Common myeloid progenitor, CD34-positive (primary cell): ENCODE measurements at places on chromosomes 7 and 10.
A peak's percentile ranks its signal among the peaks of the same experiment; 100 is the strongest.

DNA sequence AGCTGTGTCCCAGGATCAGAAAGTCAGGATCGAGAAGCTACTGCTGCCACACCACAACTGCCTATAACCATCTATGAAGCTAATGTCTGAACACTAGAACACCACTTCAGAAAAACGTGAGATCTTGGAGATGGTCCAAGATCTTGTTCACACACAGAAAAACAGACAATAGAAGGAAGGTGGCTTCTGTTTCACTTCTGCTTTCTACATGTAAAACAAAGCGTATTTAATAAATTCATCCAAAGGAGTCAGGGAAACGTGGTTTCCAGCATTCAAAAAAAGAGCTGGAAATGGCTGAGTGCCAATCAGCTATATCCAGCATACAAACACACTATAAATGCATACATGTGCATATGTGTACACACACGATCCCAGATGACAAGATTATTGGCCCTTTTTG is 70.2 kb upstream of the CCDC71L start:
- peak; percentile 67 for DNase-seq

GRCh38 chr10:25756784-25757183 is 177.2 kb upstream of the MYO3A start:
- DNase-seq = no peak

GRCh38 chr10:5794236-5794635 is 19.0 kb downstream of the GDI2 start:
- no peak for DNase-seq

DNA sequence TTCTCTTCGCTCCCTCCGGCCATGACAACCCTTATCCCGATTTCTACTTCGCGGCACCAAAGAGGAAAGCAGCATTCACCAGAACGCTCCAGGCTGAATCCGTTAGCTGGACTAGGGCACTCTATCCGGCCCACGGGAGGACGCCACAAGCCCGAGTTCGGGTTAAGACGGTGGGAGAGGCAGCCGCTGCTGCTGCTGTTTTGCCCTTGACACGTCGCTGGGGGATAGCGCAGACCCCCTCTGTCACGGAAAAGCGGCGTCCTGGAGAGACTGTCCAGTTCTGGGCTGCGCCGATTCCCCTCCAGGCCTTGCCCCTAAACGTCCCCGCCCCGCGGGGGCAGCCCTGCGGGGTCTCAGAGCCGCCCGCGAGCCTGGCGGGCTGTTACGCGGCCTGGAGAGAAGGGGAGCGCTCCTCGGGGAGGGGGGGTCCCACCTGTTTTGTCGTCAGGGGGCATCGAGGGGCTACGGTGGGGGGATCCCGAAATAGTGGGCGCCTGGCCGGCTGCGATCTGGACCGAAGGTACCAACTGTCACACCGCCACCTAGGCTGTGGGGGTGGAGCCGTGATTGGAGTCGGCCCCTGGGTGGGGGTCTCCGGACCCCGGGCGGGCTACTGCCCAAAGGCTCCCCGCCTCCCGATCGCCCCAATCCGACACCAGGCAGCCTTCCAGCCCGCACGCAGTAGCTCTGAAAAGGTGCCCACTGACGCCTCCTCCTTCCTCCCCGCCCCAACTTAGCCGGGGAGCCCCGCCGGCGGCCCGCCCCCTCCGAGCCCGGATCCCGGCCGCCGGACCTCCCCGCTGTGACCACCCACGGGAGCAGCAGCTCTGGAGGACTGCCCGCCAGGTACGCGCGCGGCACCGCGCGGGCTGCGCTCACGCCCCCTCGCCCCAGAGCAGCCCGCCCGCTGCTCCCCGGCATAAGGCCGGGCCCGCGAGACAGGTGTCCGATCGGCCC is 772 bp downstream of the SGMS1 start:
- peak; percentile 35 for DNase-seq

GRCh38 chr10:113108948-113109347 is 158.9 kb downstream of the TCF7L2 start:
- no peak for DNase-seq

DNA sequence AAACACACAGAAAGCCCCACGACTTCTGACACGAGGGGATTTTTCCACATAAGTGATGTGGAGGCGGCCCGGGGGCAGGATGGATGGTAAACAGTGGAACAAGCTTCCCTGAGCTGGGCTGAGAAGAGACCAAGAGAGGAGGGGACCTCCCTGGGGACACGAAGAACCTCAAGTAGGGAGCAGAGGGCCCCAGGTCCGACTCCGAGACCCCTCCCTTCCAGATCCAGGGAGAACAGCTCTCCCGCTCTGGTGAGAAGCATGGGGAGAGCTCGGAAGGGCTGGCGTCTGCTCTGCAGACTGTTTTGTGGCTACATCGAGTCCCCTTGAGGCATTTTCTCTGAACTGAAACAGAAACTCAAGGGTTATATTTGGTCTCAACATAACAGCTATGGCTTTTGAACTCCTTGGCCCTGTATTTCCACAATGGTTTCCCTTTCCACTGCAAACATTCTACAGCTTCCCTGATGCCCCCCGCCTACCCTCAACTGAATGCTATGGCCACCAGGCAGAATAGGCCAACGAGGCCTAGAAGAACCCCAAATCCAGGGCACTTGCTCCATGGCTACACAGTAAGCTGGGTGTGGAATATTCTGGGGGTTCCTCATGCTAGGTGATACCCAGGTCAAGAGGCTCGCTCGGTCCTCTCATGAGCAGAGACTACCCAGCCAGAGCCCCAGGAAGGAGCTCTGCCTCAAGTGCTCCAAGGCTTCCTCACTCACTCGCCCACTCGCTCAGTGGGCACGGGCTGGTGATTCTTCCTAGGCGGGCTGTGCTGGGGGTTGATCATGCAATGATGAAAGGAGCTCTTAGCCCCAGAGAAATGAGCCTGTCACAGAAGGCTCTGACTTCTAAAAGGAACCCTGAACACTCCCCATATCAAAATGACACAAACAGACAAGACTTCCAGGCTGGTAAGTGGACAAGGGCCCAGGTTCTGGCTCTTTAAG is 47.5 kb downstream of the FAM53B start:
- no peak for DNase-seq

- DNase-seq = no peak
Observed at GRCh38 chr7:116783666-116784318, 78.6 kb upstream of the CAPZA2 start.

DNA sequence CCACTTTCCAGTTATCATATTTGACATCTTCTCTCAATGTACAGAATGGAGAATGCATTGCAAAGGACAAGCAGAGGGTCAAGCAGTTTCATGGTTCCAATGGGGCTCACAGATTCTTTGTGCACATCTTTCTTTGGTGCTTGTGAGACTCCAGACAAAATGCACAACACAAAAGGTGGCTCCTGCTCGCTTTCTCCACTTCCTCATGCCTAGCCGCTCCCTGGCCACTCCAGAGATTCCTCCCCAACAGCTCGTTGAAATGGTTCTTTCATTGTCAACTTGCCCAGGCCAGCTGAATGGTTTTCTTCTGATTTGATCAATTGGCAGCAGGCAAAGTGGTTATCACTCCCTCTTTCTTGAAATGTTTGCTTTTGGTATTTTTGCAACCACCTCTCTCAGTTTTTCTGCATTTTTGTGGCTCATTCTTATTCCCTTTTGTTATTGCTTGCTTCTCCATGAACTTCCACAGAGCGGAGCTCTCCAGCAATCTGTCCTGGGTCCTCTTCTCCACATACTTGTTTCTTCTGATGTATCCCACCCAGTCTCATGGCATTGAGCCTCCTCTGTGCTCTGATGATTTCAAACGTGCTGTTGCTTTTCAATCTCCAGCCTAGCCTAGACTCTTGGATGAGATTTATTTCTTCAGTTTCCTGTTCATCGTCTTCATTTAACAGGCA is 507.8 kb upstream of the MKI67 start:
- DNase-seq = no peak

GRCh38 chr7:106394526-106394925 is 109.7 kb upstream of the NAMPT start:
- DNase-seq = no peak

- DNase-seq = no peak
Observed at GRCh38 chr10:122077311-122077875, 88.4 kb downstream of the TACC2 start.

GRCh38 chr7:66330961-66331360 is 125.8 kb downstream of the TPST1 start:
- no peak for DNase-seq

DNA sequence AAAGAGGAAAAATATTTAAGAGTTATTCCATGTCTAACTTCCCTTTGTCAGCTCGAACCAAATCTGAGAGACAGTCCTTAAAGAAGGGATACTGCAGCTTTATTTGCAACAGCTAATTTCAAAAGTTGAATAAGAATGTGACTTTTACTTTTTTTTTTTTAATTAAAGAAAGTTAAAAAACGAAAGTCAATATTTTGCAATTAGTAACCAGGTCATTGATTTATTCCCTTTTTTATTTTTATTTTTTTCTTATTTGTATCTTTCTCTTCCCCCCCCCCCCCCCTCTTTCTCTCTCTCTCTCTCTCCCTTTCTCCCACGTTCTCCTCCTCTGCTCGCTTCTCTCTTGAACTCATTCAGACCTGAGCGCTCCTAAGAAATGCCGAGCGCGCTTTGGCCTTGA is 209.5 kb downstream of the TCF7L2 start:
- DNase-seq = no peak

DNA sequence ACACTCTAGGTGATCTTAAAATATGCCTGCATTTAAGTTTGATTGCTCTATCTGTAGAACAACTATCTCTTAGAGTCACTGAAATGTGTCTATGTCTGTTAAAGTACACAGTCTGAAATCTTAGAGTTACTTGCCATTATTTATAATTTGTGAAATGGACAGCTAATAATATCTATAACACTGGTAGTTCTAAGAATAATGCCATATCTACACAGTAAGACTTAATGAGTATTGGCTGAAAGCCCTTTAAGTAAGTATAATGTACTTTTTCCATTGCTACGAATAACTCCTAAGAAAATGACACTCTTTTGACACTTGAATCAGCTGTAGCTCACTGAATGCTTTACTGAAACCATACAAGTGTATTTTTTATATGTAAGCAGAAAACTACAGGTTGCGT is 567.4 kb upstream of the PCDH15 start:
- no peak for DNase-seq

- DNase-seq = no peak
Observed at GRCh38 chr7:87767827-87768226, 108.3 kb downstream of the SLC25A40 start.

GRCh38 chr7:50679218-50680007 is 103.3 kb downstream of the GRB10 start:
- DNase-seq = peak; percentile 73

GRCh38 chr10:100828738-100829096 is 83.3 kb downstream of the PAX2 start:
- peak; percentile 46 for DNase-seq

- DNase-seq = peak; percentile 50
Observed at GRCh38 chr10:126903656-126904360, 1.4 kb upstream of the DOCK1 start.

- no peak for DNase-seq
Observed at GRCh38 chr7:27110186-27111031, 7.9 kb upstream of the HOXA2 start.

- DNase-seq = no peak
Observed at GRCh38 chr10:26699631-26700030, 2.1 kb downstream of the PDSS1 start.

DNA sequence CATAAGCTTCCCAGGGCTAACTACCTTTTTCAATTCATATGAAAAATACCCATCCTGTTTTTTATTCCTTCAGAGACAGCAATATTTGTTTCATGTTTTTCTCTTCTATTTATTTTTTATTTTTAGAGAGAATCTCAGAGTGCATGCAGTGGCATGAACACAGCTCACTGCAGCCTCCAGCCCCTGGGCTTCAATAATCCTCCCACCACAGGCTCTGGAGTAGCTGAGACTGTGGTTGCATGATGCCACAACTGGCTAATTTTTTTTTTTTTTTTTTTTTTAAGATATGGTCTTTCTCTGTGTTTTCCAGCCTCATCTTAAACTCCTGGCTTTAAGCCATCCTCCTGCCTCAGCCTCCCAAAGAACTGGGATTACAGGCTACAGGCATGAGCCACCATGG is 296.7 kb upstream of the AKR1E2 start:
- no peak for DNase-seq

- peak; percentile 58 for DNase-seq
Observed at GRCh38 chr7:152336754-152337368, 98.9 kb downstream of the KMT2C start.

DNA sequence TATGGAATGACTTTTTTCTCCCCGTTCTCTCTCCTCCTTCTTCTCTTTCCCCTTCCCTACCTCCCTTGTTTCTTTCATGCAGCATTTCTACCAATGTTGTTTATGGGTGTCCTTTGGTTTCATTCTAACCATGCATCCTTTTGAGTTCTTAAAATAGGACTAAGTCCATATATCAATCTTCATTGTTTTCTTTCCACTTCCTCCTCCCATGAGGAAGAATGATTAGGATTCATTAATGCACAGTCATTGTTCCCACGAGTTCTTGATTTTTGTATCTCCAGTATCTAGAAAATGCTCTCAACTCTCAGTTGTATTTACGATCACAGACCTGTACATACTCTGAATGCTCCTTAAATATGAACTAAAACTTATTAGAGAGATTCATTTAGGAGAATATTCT is 153.3 kb downstream of the LRRC4 start:
- DNase-seq = no peak

DNA sequence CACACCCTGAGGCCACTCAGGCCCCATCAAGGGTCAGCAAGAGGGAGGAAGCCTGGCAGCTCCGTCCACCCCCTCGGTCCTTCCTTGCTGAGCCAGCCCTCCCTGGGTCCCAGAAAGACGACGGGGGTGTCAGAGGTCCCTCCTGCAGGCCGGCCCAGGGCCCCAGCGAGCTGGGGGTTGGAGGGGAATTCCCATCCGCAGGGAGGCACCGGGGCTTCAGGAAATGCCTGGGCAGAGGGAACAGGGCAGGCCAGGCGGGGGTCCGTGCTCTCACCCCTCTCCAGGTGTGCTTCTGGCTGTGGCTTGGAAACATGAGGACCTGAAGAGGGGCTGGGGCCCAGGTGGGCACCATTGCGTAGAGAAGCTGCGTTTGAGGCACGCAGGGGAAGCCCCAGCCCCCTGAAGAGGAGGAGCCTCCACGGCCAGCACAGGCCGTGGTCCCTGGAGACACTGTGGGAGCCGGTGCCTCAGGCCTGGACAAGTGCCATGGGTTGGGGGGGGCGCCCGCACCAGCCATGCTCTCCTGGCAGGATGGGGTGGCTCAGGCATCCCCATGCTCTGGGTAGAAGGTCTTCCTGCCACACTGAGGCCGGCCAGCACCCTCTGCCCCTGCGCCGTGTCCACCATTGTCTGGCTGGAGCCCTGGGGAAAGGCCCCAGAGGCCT is 66.7 kb downstream of the PDGFA start:
- DNase-seq = no peak

DNA sequence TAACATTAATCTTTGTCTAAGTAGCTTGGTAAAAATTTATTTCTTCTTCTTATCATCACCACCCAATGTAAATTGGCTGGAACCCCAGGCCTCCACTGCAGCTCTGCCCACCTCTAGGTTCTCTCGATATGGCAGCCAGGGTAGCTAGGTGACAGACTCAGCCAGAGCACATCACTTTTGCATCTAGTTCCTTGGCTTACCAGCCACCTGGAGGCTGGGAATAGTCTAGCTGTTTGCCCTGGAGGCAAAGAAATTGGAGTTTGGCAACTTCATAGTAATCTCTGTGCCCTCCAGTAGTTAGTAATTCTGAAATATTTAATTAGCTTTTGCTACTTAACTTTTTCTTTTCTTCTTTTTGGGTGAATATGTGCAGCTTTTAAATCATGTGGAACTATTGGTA is 9.4 kb downstream of the IFRD1 start:
- no peak for DNase-seq

GRCh38 chr10:126072622-126073021 is 176.3 kb downstream of the FANK1 start:
- DNase-seq = no peak
